NCI-H1092 treated with DMSO at 0.1 percent for 48 hours (cell line): ENCODE measurements at places on chromosomes 4 and X.

DNA sequence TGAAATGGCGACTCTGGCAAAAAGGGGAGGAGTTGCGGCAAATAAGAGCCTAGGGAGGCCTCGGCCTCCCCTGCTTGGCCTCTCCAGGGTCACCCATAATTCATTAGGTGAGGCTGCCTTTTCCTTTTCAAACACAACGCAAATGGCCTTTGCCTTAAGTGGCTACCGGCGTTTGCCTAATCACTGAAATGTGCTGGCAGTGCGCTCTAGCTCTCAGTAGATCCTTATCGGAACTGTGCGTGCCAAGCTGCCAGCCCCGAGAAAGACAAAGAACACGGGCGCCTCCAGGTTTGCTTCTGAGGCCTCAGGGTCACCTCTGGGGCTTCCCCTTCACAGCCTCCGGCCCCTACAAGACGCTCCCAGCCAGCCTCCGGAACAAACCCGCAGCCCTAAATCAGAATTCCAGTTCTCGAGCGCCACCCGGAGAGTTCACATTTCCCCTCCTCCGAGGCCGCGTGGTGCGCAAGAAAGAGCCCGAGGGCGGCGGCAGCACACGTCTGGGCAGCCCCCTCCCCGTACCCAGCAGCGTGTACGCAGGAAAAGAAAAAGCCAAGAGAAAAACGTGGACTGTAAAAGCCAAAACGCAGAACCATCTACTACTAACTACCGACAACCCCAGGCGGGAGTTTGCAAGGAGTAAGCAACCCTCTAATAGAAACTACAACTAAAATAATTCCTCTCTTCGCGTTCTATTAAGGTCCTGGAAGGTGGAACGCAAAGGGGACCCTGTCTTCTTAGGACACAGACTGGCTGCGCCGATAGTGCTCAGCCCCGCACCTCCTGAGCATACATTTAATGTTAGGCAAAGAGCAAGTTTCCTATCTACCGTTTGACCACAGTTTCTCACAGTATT, 76.5 kb upstream of the BCOR start:
- peak; percentile 86 for DNase-seq

DNA sequence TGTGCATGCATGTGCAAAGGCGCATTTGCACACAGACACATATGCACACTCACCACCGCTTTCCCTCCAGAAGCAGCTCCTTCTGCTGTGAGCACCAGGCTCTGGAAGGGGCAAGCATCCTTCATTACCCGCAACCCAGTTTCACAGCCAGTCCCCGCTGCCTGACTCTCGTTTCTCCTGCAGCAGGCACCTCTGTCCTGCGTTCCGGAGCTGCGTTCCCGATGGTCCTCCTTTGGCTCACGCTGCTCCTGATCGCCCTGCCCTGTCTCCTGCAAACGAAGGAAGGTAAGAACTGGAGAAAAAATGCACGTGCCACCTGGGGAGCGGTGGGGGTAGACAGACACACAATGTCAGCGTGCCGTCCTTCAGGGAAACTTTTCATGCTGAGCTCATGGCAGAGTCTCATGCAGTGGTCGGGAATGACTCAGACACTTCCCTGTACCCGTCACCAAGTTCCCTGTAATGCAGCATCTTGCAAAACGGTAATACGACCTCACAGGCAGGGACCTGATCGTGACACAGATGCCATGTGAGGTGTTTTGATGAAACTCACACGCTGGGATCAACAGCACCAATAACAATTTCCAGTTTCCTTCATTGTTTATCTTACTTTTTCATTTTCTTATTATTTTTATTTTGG, 5.1 kb downstream of the IL3RA start:
- no peak for DNase-seq

- DNase-seq: no peak
These were observed 114.5 kb downstream of the FAM53A start for GRCh38 chr4:1569461-1570151.

GRCh38 chr4:43379016-43379415, 486.5 kb downstream of the GRXCR1 start:
- DNase-seq: no peak

- no peak for DNase-seq
These were observed 60.9 kb upstream of the SMAD1 start for GRCh38 chr4:145420595-145421214.

DNA sequence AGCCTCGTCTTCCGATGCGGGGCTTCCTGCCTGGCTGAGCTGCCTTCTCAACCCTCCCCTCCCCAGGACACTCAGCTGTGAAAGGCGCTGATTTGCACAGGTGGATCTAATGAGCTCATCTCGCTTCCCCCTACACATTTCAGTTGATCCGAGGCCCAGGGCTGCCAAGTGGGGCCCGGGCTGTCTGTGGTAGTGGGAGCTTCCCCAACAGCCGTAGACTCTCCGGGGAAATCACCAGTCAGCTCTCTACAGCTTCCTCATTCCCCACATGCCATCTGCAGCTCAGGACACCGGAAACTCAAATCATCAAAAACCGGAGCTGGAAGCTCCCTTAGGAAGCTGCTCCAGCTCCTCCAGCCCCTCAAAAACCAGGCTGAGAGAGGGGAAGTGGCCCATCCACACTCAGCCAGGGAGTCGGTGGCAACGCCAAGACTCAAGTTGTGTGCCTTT, 56.2 kb downstream of the SMIM20 start:
- DNase-seq: peak; percentile 5
